NCI-H1436 treated with DMSO at 0.1 percent for 48 hours (cell line): ENCODE measurements at places on chromosomes 2 and 18.

DNA sequence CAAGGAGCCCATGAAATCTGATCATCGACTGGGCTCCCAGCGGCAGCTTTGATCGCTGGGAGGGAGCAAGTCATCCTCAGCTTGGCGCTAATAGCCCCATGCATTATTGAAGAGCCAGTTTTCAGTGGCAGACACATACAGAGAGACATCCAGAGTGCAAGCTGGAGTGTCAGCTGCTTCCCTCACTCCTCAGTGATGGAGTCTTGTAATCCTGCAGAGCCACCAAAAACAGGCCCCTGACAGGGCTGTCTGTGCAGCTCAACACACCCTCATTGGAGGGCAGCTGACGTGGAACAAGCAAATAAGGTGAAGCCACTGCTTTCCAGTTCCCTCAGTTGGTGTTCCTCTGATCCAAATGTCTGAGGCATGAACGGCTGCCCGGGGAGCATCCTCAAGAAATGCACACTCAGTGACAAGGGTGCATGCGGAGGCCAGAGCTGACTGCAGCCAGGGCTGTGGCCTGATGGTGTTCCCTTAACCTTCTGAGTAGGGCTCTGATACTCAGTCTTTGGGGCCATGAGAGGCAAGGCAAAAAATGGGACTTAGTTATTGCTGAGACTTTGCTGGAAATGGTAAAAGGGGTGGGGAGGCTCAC is 97.4 kb downstream of the RHOB start:
- no peak for DNase-seq

DNA sequence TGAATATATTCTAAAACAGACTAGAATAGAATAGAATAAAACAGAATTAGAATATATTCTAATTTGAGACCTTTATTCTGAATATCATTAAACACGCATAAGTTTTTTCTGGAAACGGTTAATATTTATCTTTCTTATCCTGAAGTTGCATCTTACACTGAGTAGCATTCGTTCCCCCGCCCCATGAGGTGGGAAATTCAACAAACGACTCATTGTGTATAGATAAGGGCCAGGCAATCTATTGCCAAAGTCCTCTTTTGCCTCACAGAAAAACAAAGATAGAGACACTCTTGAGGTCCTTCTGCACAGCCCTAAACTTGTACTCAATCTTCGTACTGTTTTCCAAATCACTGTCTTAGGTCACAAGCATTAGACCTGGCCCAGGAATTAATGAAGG is 98.1 kb downstream of the COL6A3 start:
- no peak for DNase-seq

DNA sequence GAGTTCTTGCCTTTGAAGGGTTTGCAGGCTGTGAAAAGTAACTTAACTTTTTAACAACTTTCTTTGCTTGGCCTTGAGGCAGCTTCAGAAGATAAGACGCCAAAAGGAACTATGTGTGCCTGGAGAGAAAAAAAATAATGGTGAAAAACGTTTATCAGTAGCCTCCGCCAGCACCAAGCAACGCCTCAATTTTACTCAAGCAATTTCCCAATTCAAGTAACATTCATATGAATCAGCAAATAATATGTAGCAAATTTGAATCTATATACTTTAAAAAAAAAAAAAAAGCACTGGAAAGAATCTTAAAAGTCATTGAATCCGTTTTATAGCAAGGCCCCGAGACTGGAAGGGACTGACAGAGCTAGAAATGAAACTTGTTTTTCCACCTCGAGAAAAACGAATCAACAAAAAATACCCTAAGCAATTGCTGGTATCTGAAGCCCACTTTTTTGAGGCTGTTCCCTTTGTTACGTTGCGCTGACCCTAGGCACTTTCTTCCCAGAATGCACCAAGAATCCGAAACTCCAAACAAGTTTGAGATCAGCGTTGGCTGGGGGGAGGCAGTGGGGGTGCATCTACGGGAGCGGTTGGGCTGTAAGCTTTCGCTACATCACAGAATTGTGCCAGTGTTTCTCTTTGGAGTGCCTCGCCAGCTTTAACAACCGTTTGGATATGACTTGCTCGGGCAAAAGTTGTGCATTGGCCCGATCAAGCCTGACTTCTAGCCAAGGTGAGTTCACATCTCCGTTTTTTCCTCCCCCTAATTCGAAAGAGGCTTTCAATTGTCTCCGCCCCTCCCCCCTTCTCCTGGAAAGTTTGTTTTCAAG is 2.7 kb upstream of the TGIF1 start:
- DNase-seq, result no peak

DNA sequence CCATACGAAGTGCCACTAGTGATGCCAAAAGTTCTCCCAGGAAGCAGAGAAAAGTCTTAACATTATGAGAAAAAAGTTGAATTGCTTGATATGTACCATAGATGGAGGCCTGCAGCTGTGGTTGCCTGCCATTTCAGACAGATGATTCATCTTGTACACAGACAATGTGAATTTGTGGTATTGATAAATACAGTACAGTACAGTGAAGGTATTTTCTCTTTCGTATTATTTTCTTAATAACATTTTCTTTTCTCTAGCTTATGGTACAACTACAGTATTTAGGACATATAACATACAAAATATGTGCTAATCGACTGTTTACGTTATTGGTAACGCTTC is 33.6 kb upstream of the VWC2L start:
- no peak for DNase-seq

DNA sequence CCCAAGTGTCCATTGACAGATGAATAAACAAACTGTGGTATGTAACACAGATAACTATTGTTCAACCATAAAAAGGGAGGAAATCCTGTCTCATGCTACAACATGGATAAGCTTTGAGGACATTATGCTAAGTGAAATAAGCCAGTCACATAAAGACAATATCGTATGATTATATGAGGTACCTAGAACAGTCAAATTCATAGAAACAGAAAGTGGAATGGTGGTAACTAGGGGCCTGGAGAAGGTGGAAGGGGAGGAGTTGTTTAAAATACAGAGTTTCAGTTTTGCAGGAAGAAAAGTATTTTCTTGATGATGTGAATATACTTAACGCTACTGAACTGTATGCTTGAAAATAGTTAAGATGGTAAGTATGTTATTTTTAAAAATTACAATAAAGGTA is 304.6 kb upstream of the CXCR4 start:
- DNase-seq, result no peak

GRCh38 chr18:60401346-60401745 is 28.8 kb upstream of the MC4R start:
- no peak for DNase-seq

GRCh38 chr2:168033966-168034365 is 213.4 kb downstream of the STK39 start:
- DNase-seq, result no peak

DNA sequence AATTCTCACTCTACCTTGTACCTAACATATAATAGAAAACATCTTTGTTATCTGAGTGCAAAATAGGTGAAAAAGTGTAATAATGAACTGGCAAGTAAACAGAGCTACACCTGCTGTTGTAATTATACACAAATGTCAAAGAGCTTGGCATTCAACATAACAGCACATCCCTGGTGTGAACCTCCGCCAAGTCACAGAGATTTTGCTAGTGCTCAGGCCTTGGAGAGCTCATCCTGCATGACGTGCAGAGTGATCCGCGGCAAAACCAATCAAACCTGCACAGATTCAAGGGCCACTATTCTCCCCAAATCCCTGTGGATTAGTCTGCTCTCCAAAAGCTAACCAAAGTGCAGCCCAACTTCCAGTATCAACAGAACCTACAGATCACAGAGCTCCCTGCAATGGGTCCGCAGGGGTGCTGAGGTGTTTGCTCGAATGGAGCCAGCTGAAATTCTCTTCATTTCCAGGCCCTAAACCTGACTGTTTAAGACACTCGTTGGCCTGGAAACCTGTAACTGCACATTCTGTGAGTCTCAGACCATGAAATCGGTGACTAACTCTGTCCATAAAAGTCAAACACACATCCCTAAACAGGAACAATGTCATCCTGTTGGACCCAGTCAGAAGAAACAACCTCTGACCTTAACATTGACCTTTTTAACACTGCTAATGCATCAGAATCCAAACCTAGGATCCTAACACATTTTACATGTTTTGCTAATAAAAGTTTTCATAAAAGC is 111.8 kb downstream of the EPB41L3 start:
- no peak for DNase-seq

DNA sequence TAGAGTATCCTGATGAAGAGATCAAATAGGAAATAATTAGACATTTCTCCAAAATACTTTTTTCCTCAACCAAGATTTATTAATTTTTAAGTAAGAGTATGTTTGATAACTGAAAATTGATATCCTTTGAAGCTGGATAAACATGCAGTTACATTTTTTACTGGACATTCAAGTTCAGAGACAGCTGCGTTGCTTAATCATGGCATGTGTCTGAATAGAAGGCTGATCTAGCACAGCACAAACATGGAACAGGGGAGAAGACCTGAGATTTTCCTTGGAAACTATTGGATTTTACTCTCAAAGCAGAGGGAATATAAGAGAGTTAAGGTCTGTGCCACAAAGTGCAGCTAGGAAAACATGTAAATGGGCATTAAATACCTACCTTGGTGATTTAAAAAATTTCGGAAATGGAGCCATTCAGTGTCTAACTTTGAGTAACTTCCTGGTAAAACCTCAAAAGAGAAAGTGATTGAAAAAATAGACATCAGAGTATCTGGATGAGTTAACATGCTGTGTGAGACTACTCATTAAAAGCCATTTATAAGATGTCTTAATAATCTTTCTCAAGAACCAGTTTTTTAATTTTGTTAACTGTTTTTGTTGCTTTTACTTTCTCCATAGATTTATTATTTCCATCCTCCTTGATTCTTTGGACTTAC is 31.8 kb downstream of the CRIM1 start:
- DNase-seq, result no peak

DNA sequence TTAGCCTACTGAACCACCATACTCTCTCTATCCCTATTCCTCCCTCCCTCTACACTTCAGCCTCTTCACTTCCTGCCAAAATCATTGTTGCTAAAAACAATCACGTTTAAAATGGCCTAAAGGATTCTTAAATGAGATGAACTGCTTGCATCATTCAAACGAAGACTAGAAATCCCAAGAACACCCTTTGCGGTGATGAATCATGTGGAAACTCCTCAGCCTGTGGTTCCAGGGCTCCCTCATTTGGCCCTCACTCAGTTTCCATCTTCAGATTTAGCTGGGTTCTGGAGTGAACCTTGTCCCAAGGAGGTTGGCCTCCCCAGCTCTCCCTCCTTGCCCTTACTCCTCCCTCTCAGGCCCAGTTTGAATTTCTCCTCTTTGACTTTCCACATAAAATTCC is 125.6 kb upstream of the CDC42EP3 start:
- DNase-seq, result no peak

DNA sequence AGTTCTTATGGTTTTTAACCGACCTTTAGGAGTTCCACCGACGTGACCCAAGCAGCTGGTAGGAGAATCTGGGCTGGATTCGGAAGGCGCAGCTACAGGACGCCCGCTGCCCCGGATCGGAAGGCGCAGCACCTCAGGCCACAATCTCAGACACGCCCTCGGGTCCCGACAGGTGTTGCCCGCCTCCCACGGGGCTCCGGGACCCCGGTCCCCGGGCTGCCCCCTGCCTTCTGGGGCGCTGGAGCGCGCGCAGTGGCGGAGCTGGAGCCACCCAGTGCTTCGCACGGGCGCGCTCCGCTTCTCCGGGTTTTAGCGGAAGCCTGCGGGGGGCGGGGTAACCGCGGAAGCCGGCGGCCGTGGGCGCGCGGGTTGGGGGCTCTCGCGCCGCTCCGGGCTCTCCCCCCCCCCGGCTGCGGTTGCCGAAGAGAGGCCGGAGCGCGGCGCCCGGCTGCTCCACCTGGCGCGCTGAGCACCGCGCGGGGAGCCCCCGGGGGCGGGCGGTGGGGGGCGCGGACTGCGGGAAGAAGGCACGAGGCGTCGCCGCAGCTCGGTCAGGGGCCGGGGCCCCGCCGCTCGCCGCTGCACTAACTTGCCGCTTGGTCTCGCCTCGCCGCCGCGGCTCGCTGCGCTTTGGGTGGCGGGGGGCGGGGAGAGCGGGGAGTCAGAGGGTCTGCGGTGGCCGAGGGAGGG is 718.8 kb downstream of the DPP10 start:
- peak; percentile 24 for DNase-seq

- DNase-seq, result no peak
Observed at GRCh38 chr2:172624996-172625395, 69.1 kb downstream of the PDK1 start.

GRCh38 chr2:162623888-162624287 is 214.7 kb downstream of the KCNH7 start:
- no peak for DNase-seq

GRCh38 chr2:159163930-159164329 is 122.6 kb downstream of the WDSUB1 start:
- no peak for DNase-seq

GRCh38 chr18:9608298-9608697 is 6.1 kb downstream of the PPP4R1 start:
- no peak for DNase-seq

- no peak for DNase-seq
Observed at GRCh38 chr2:137846993-137847392, 117.3 kb upstream of the HNMT start.

GRCh38 chr2:114717049-114717448 is 274.6 kb downstream of the DPP10 start:
- DNase-seq, result no peak

DNA sequence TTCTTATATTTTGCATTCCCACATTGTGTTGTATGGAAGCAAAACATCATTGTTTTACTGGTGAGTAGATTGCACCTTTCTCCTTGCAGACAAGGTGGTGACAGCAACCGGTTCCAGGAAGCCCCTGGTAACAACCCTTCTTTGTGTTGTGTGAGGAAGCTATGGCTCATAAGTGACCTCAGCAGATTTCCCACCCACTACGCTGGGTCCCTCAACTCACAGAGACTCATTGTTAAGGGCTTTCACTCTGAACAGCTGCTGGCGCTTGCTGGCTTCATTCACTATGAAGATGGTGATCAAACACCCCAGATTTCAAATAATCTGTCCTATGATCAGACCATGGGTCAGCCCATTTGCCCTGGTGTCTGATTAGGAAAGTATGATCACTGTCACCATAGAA is 53.4 kb downstream of the WIPF1 start:
- DNase-seq, result no peak
